ENCODE measurements at places on chromosomes 4 and X. TPM values are rescaled to one million over a fixed set of nuclear protein-coding genes. Genes with fewer than 3 reads are reported as not detected.

- H3K4me1 ChIP-seq, result no peaks in the 10 kb centered on the region
- no peaks in the 10 kb centered on the region for H3K36me3 ChIP-seq
- no peak overlapping the region for H3K27ac ChIP-seq
- no peak for DNase-seq
These were observed 23.2 kb upstream of the PTTG2 start for GRCh38 chr4:37936889-37937498.

- no peaks in the 10 kb centered on the region for H3K27me3 ChIP-seq
- no peak overlapping the region for H3K27ac ChIP-seq
- no peaks in the 10 kb centered on the region for H3K36me3 ChIP-seq
- DNase-seq, result no peak
These were observed 333.8 kb upstream of the TENM3 start for GRCh38 chr4:181909368-181909767.

GRCh38 chr4:84964995-84965552 is 1.4 kb downstream of the WDFY3 start:
- H3K27me3 ChIP-seq, result peaks cover 7% of the 10 kb centered on the region
- H3K4me3 ChIP-seq, result peak overlapping the region; percentile 56
- no peaks in the 10 kb centered on the region for H3K36me3 ChIP-seq

The ATP2B3 gene
- not detected for total RNA-seq

The HOPX gene
- 6.0 TPM for total RNA-seq

The PAK3 gene
- 3.9 TPM for total RNA-seq

DNA sequence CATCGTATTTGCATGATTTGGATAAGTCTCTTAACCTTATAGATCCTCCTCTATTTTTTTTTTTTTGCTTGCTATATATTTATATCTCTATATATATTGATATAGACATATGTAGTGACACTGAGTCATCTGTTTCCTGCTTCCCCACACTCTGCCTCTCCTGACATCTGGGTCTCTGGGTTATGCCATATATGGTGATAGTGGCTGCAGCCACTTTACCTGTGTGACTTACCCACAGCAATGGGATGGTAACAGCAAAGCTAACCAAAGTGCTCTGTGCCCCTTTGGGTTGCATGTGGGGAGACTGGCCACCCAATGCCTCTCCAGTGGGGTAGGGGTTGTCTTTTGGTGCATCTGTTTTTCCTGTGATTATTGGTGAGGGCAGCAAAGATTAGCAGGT is 14.5 kb downstream of the CMC4 start:
- H3K27me3 ChIP-seq, result no peaks in the 10 kb centered on the region
- H3K27ac ChIP-seq, result no peak overlapping the region
- H3K36me3 ChIP-seq, result peaks cover 45% of the 10 kb centered on the region
- H3K4me3 ChIP-seq, result no peak overlapping the region

GRCh38 chrX:68644861-68645260 is 2.6 kb upstream of the STARD8 start:
- H3K4me3 ChIP-seq, result no peak overlapping the region
- DNase-seq, result no peak
- no peak overlapping the region for H3K27ac ChIP-seq
- no peaks in the 10 kb centered on the region for H3K4me1 ChIP-seq
- H3K36me3 ChIP-seq, result no peaks in the 10 kb centered on the region

GRCh38 chr4:3530663-3531254 is 1.5 kb downstream of the LRPAP1 start:
- DNase-seq, result peak; percentile 81
- peaks cover 35% of the 10 kb centered on the region for H3K4me1 ChIP-seq
- peak overlapping the region; percentile 84 for H3K4me3 ChIP-seq
- peaks cover 10% of the 10 kb centered on the region for H3K36me3 ChIP-seq
- H3K27ac ChIP-seq, result no peak overlapping the region

Data from spleen (tissue), 13 donors.